Activated T-helper 1 cell treated with anti-CD3 and anti-CD28 coated beads, Interleukin-12 subunit alpha, Interleukin-12 subunit beta, Interleukin-2, Interleukin-4 antibody, amounts not matched to agents 30 ng/mL and 10 ng/mL and 1 ng/mL, durations not matched to agents 14 hours and 24 hours and 36 hours (primary cell): ENCODE measurements at places on chromosomes 11 and 22.

- DNase-seq = no peak
Observed at GRCh38 chr11:12842933-12843636, 166.0 kb upstream of the RASSF10 start.

DNA sequence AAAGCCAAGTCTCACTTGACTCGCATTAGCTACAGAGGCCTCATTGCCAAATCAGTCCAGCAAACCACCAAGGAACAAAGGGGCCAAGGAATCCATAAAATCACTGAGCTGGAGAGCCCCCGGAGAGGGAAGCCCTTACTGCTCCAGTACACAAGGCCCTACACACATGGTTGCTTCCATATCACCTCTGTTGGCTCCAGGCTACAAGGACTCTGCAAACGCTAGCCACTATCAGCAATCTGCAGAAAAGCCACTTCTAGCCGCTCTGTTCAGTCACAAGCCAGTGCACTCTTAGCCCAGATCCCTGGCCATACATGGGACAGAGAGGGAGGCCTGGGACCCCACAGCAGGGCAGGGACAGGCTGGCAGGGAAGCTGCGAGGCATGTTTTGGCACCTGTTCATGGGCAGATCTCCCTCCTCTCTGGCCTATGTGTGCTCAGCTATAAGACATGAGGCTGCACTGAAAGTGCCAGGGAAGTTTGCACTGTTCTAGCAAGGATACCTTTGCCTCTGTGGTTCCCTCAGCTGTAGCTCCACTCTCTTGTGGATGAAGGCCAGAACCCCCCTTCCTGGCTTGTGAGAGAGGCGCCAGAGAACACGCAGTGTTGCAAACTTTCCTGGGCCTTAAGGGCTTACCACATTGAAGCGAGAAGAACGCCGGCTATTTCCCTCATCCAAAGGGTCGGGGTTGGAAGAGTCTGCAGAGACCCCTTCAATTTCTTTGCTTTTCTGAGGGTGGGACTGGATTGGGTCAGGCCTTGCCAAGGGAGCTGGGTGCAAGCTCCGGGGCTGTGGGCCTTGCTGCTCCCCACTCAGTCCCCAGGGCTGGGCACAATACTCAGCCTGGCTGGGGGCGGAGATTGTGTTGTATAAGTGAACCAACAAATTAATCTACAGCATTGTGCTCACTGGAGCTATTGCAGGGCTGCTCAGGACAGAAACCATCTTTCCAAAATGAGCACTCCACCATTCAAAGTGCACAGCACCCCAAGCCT is 108.7 kb upstream of the PITPNB start:
- DNase-seq = no peak

GRCh38 chr11:75782540-75783263 is 14.1 kb downstream of the DGAT2 start:
- no peak for DNase-seq

- no peak for DNase-seq
Observed at GRCh38 chr11:69867076-69868005, 48.1 kb upstream of the FGF3 start.

- no peak for DNase-seq
Observed at GRCh38 chr11:35962369-35963138, 18.7 kb downstream of the LDLRAD3 start.

- DNase-seq = peak; percentile 60
Observed at GRCh38 chr11:47980088-47980906, at the start of gene PTPRJ. PTPRJ (plus strand) TSS chr11:47980559; CDS start chr11:47980913, 354 bp downstream.

DNA sequence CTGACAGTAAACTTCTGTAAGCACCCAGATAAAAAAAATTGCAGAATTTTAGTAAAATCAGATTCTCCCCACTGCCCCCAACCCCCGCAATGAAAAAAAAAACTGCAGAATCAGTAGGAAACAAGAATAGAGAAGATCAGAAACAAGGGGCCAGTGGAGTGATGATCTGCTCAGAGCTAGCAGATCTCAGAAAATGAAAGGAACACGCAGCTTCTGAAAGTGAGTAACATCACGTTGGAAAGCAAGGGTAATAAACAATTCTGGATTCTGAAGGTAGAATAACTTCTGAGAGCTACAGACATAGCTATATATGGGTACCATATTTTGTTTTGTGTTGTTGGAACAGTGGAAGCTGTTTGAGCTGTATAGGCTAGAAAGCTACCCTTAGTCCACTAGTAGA is 23.2 kb downstream of the ACAT1 start:
- no peak for DNase-seq

DNA sequence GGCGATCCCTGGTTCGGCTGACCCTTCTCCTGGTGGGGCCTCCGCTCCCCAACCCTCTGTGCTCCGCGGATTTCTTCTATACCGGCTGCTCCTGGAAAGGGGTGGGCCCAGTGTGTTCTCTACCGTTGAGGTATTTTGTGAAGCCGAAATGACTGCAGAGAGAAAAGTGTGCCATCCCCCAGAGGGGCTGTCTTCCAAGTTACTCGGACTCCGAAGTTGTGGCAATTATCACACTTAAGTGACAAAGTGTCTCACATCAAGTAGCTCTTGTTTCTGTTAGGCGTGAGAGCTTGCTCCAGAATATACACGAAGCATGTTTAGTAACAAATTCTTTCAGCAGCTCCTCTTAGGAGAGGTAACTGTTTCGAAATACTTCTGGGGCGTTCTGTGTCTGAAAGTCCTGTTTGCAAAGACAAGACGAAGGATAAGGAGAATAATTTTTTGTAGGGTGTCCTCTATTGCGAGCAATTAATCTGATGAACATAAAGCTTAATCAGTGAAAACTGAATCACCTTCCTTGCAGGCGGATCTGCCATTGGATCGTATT is 434 bp downstream of the XPNPEP3 start:
- no peak for DNase-seq

GRCh38 chr11:119903821-119904220 is 174.8 kb upstream of the NECTIN1 start:
- DNase-seq = no peak

DNA sequence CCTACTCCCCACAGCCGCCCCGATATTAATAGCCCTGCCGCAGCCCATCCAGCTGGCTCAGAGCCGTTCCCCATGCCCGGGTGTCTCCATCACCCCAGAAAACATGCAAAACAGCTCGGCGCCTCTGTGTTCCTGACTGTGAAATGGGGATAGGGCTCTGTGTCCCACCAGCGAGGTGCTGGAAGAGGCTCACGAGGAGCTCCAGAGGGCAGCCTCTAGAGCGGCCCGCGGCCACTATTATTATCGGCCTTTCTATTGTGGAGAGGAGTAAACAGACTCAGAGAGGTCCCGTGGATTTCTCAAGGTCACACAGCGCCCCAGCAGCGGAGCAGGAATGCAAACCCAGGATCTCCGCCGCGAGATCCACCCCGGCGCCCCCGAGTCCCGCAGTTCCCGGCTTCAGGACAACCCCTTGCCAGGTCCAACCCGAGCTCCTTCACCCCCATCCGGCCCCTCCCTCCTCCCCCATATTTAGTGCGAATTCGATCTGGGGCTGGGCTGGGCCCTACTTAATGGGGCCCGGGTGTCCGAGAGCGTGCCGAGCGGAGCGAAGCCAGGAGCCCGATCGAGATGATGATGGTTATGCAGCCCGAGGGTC is at the start of gene ACTN3:
Gene ACTN3 (plus strand): TSS at position 536 of the 598 bp plus-strand sequence. CDS start 35 bp downstream, at position 571.
- no peak for DNase-seq

DNA sequence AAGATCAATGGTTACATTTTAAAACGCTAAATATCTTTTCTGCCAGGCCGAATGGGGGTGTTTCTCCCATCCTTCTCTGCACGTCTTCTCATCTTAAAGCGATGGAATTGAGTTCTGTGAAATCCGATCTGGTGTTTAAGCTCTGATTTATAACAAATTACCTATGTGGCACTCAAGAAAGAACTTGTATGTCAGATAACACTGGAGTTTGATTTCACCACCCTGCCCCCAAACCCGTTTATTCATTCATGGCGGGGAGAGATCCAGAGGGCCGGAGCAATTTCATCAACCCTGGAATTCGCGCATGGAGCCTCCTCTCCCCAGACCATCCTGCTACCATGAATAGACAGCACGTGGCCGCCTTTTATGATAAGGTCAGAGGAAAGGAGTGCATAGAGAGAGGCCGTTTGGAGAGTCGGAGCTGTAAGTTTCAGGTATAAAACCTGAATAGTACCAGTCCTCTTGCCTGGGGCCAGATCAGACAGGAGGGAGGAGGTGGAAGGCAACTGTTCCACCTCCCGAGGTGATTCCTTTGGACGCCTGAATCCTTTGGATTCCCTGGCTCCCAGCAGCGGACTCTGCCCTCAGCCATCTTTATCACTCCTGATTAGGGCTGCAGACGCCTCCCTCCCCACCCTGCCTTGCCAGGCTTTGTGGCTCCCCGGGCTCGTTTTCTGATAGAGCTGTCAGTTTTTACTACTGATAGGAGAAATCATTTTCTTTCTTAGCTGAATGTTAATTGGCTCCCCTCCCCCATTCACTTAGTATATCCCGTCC is 27.3 kb upstream of the NFAM1 start:
- no peak for DNase-seq

DNA sequence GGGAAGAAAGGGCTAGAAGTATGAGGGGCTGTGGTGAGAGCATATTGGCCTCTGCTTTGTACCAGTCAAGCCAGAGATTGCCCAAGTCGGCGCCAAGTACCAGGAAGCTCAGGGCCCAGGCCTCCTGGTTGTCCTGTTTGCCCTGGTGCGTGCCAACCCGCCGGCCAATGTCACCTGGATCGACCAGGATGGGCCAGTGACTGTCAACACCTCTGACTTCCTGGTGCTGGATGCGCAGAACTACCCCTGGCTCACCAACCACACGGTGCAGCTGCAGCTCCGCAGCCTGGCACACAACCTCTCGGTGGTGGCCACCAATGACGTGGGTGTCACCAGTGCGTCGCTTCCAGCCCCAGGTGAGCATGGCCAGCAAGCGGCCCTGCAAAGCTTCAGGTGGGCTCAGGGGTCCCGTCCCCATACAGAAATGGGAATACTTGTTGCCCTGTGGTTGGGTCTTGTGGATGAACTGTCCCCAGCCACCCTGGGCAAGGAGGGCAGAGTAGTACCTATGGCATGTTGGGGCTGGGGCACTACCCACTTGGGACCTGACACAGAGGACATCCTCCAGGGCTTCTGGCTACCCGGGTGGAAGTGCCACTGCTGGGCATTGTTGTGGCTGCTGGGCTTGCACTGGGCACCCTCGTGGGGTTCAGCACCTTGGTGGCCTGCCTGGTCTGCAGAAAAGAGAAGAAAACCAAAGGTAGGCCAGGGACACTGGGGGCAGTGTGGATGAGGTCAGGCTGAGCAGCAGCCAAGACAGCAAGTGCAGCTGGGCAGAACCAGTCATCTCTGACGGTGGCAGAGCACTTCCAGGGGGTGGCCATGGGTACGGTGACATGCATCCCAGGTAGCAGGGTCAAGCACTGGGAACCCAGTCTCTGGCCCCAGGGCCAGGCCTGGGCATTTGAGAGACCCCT is 2.1 kb downstream of the TMEM25 start:
- DNase-seq = no peak

DNA sequence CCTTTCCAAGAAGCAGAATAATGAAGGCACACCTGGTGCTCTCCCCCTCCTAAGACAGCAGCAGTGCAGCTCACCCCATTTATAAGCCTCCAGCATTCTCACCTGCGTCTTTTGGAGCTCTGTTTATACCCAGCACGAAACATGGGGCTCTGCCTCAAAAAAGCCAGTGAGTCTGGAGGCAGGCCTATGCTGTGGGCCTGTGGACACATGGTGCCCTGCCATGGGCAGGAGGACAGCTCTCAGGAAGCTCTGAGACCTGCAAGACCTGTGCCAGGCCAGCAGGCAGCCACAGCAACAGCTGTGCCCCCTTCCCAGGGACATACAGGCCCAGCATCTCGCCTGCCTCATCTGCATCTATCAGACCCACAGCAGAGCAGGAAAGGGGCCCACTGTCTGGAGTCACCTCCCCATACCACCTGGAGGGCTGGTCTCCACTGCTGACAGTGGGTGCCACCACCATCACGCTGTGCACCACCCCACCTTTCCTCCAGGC is 64.2 kb downstream of the DGCR2 start:
- no peak for DNase-seq

GRCh38 chr11:116312570-116313391 is 460.0 kb downstream of the BUD13 start:
- DNase-seq = no peak

GRCh38 chr11:57972013-57972367 is 51.7 kb upstream of the OR9Q1 start:
- no peak for DNase-seq

- peak; percentile 78 for DNase-seq
Observed at GRCh38 chr22:17158568-17159503, at the start of gene HDHD5. HDHD5 (minus strand) TSS chr22:17159277; CDS start chr22:17159251, 26 bp downstream.

GRCh38 chr11:64152841-64153691 is 12.8 kb downstream of the MACROD1 start:
- DNase-seq = peak; percentile 72
